ENCODE measurements at places on chromosomes 7 and 10.

DNA sequence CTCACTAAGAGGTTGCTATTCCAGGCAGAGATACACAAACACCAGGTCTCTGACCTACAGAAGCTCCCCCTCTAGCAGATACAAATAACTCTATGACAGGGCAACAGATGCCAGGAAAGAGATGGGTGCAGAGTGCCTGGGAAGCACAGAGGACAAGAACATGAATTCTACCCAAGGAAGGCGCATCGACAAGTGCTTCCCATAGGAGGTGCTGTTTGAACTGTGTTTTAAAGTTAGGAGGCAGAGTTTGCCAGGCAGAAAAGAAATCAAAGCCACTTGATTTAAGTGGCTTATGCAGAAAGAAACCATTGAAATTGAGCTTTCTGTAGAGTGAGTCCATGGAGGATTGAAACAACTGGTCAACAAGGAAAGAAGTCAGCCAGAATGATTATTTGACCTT is 35.3 kb upstream of the EGR2 start:
- no peak for DNase-seq

- DNase-seq, result no peak
Observed at GRCh38 chr7:150668472-150668911, 17.0 kb upstream of the GIMAP2 start.

- no peak for DNase-seq
Observed at GRCh38 chr7:39691821-39692220, 68.4 kb downstream of the RALA start.

GRCh38 chr7:96238976-96239766 is 82.7 kb downstream of the SLC25A13 start:
- DNase-seq, result no peak
